ENCODE measurements at places on chromosomes 7 and 10.
A peak's percentile ranks its signal among the peaks of the same experiment; 100 is the strongest.

DNA sequence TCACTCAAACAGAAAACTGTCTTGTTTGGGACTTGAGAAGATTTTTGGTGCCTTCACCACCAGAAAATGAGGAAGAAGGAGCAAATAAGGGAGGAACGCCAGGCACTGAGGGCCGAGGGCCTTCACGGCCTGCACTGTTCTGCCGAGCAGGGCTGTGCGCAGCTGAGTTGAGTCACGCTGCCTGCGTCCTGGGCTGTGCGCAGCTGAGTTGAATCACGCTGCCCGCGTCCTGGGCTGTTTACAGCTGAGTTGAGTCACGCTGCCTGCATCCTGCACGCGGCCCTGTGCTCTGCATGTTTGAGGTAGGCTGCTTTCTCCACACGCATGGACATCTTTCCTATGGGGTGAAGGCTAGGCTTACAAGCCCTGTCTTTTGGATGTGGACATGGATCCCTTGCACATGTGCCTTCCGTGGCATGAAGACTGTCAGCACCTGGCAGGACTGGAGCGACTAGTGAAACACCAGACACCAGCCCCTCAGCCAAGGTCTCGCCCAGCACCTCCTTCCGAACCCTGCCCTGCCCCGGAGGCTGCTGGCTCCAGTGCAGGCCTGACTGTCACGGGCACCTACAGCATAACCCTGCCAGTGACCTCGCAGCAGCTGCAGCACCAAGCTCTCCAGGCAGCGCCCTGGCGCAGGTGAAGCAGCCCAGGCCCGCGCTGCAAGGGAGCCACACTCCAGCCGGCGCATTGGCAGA is 96.7 kb downstream of the HTR5A start:
- DNase-seq: no peak

DNA sequence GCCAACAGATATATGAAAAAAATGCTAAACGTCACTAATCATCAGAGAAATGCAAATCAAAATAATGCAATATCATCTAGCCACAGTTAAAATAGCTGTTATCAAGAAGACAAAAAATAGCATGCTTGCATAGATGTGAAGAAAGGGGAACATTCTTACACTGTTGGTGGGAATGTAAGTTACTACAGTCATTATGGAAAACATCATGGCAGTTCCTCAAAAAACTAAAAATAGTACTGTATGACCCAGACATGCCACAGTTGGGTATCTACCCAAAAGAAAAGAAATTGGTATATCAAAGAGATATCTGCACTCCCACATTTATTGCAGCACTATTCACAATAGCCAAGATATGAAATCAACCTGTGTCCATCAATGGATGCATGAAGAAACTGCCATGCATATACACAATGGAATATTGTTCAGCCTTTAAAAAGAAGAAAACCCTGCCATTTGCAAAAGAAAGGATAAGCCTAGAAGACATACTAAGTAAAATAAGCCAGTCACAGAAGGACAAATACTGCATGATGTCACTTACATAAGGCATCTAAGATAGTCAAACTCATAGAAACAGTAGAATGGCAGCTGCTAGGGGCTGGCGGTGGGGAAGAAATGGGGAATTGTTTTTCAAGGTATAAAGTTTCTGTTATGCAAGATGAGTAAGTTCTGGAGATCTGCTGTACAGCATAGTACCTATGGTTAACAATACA is 107.0 kb downstream of the PTPN20 start:
- no peak for DNase-seq

DNA sequence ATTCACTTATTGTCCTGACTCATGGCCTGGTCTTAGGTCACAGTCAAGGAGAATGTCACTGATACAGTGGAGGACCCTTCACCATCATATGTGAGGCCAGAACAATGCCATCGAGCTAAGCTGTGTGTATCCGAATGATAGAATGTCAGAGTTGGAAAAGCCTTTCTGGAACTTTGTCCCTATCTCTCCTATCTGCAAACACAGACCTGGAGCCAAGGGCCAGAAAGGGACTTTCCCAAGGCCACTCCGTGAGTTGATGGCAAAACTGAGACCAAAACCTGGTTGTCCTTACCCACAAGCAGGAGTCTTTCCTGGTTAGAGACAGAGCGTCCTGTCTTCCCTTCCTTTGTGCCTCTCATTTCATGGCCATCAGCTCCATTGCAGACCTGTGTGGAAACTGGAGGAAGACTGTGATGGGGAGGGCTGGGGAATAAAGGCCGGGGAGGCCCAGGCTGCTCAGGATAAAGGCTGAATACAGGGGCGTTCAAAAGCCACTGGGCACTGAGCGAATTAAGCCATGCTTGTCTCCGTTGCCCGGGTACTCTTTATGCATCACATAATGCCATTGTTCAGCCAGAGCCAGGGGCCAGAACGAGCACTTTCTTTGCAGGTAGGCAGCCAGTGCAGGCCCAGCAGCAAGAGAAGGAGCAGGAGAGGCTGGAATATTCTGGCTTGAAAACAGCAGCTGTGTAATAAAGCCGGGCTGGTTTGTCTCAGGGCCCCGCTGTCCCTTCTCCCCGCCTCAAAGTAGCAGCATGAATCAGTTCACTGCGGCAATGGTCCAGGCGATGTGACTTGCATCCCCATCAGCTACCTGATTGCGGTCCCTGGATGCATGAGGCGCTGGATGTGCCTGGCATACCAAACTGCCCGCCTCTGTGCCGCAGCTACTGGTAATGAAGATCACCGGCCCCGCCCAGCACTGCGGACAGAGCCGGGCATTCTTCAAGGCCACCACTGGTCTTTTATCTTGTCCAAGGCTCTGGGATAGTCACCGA is 143.0 kb downstream of the RPS24 start:
- DNase-seq: no peak

DNA sequence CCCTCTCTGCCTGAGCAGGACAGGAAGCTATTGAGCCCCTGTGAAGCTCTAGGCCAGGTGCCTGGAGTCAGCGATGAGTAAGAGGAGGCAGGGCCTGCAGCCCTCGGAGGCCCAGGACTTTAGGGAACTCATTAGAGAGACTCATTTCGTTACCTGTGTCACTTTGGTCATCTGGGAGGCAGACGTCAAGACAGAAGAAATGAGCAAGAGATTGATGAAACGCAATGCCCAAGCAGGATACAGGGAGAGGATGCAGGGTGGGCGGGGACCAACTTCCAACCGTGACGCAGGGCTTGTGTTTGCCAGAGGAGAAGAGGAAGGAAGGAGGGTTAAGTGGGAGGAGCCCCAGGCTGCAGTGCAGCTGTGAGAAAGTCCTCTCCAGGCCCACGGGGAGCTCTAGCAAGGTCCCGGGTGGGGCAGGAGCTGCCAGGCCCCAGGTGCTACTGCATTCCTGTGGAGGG is 26.4 kb upstream of the GNA12 start:
- no peak for DNase-seq

- no peak for DNase-seq
These were observed 10.7 kb upstream of the HOXA13 start for GRCh38 chr7:27210441-27211083.

- DNase-seq: peak; percentile 1
These were observed 4.1 kb upstream of the TAS2R5 start for GRCh38 chr7:141785706-141786552.

- no peak for DNase-seq
These were observed 51.0 kb downstream of the ORC5 start for GRCh38 chr7:104156842-104157277.

DNA sequence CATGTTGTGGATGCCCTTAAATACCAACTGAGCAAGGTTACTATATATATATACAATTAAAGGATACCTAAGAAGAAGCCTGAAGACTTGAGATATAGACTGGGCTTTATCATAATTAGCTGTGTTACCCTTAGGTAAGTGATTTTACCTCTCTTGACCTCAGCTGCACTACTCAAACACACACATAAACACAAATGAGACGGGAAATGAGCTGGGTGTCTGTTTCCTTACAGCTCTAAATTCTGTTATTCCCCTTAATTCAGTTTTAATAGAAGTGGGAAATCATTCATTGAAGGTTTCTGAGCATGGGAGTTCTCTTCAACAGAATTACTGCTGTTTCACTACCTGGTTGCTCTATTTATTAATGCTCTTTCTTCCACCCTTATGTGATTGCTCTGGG is 60.7 kb downstream of the GBF1 start:
- DNase-seq: no peak

DNA sequence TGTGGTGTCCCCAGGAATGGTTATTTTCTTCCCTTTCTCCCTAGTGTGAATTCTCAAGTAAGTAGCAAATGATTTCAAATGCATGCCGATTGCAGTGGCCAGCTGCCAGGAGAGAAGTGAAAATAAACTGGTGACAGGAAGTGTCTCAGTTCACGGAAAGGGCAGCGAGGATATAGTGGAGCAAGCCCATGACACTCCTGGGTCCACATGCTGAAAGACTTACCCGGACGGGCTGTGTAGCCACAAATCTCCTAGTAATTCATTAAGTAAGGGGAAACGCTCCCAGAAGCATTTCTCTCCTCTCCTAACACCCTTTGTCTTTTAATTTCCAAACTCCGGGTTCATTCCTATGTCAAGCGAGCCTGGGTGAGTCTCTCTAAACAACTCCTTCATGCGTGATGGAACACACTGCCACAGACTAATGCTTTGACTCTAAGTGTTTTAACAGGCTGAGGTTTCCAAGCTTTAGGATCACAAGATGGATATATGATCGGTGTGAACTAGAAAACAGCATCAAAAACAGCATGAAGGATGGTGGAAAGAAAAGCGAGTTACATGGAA is 125.6 kb downstream of the CYP26A1 start:
- DNase-seq: no peak

- no peak for DNase-seq
These were observed 82.0 kb downstream of the AFAP1L2 start for GRCh38 chr10:114322344-114322743.

DNA sequence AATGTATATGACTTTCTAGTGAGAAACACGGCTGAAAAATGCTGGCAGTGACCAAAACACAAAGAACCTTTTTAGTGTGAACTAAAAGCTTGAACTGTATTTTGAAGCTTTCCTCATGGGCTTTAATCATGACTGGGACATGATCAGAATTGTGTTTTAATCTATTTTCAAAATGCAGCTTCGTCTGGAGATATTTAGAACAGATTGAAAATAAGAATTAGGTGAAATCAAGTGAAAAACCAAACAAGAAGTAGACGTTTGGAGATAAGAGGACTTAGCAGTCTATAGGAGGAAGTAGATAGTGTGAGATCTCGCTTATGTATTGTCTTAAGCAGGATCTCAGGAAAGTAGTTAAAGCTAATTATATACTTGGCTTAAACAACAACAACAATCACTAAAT is 865.4 kb upstream of the MBL2 start:
- DNase-seq: no peak

GRCh38 chr10:22742678-22743077 is 28.3 kb upstream of the PIP4K2A start:
- no peak for DNase-seq

- no peak for DNase-seq
These were observed 501.6 kb downstream of the GALNT17 start for GRCh38 chr7:71633551-71634008.

DNA sequence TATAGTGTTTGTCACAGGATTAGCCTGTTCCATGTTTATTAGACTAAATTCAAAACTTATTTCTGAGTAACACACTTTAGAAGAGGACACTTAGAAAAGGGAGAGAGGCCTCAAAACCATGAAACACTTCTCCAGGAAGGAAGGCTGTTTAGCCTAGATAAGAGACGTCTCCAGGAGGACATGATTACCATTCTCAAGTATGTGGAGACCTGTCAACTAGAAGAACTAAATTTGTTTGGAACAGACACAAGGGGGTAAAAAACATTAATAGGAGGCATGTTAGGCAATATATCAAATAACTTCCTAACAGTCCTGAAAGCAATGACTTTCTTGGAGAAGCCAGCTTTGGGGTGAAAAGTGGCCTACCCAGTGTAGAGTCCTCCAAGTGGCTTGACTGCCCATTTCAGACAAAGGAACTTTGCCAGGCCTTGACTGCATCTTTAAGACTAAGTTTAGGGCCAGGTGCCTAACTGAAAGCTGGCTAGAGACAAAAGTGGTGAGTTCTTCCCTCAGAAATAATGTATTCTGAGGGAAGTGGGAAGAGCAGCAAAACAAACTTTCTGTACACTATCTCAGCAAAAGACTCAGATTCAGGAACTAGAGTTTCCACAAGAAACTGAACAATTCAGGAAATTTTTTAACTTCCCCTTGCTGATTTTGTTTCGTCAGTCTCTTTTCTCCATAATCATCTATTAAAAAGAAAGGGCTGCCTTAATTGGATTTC is 11.8 kb downstream of the NCOA4 start:
- no peak for DNase-seq

DNA sequence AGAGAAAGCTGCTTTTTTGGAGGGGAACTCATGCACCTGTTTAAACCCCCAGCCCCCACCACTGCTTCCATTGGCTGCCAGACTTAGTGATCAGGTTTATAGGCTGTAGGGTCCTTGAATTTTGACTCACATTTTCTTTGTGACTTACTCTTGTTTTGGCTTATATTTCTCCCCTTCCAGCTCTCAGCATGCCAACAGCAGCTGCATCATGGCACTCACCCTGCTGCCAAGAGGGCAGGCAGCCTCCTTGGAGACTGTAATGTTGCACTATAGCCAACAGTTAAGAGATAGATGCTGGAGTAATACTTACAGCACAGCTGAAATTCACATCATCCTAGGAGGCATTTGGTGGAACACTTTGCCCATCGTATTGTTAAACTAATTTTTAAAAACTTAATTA is 98.0 kb upstream of the GLCCI1 start:
- no peak for DNase-seq

- DNase-seq: no peak
These were observed 23.2 kb upstream of the LAMB1 start for GRCh38 chr7:108026116-108026515.

GRCh38 chr7:159167139-159167538 is 22.5 kb upstream of the VIPR2 start:
- no peak for DNase-seq

DNA sequence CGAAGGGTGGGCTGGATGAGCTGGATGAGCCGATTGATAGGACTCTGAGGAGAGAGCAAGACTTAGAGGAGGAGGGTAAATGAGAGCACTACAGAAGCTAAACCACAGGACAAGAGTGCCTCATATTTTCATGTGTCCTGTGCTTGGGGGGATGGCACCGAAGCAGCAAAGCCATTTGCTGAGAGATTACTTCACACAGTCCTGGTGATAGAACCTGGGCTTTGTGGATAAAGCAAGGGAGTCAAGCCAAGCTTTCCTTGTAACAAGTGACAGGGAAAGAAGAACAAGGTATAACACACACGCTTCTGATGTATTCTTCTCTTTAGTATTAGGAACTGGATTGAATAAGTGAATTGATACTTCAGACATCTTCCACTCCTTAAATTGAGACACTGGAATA is 253.7 kb downstream of the ANKRD7 start:
- DNase-seq: no peak

GRCh38 chr10:69842882-69843281 is 41.2 kb downstream of the COL13A1 start:
- DNase-seq: no peak

- no peak for DNase-seq
These were observed 27.2 kb downstream of the IKZF1 start for GRCh38 chr7:50331564-50332208.
